Activated effector memory CD4-positive, alpha-beta T cell treated with anti-CD3 and anti-CD28 coated beads, Interleukin-2, amount 50 U/mL, for 16 hours (primary cell): ENCODE measurements at places on chromosomes 7 and 10.

GRCh38 chr7:157731126-157731525 lies 394.3 kb downstream of the DNAJB6 start:
- no peak for DNase-seq

GRCh38 chr7:25659841-25660240 lies 431.6 kb upstream of the NPVF start:
- no peak for DNase-seq

- DNase-seq = no peak
Observed at GRCh38 chr7:71220210-71220695, 88.3 kb downstream of the GALNT17 start.

DNA sequence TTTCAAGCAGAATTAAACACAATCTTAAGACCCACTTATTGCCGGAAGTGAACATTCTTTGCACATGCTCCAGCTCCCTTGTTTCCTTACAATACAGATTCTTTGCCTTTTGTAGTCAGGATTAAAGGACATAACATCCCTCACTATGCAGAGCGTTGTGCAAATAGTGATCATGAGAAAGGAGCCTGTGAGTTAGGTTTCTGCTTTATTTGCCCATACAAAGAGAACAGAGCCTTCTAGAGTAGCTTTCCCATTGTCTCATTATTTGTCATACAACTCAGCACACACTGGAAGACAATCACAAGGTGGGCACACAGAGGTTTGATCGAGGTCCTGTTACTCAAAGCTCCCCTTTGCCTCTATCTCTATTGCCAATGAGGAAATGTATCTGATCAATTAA lies 48.2 kb upstream of the WDR11 start:
- no peak for DNase-seq

DNA sequence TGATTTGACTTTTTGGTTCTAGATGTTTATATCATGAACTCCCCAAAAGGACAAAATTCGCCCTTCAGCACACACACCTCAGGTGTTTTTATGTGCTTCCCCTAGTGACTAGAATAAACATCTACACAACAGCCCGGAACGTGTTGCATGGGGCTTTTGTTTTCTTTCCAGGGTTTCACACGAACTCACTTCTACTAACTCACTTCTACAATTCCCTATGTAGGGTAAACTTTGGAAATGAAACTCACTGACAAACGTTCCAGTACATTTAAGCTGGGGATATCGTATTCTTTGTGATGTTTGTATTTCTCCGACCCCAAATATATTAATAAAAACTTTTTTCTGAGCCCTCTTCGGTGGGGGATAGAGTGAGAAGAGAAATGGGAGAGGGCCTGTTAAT lies 1.4 kb downstream of the TRA2A start:
- DNase-seq = peak; percentile 67

DNA sequence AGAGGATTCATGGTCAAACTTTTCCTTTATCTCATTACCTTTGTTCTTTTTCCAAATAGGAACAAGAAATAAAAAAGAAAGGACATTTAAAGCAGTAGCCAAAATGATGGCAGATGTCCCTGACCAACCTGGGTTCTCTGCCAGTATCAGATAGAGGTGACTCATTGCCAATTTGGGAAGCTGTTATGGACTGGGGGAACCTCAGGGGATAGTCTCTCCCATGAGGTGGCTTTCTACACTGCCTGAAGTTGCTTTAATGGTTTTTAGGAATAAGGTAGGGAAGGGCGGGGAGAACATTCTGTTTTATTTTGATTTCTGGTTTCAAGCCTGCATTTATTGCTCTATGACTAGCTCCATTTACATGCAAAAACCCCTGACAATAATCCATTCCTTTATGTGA lies 457.9 kb upstream of the TPK1 start:
- no peak for DNase-seq

- DNase-seq = no peak
Observed at GRCh38 chr7:26198781-26199169, 1.8 kb downstream of the HNRNPA2B1 start.

DNA sequence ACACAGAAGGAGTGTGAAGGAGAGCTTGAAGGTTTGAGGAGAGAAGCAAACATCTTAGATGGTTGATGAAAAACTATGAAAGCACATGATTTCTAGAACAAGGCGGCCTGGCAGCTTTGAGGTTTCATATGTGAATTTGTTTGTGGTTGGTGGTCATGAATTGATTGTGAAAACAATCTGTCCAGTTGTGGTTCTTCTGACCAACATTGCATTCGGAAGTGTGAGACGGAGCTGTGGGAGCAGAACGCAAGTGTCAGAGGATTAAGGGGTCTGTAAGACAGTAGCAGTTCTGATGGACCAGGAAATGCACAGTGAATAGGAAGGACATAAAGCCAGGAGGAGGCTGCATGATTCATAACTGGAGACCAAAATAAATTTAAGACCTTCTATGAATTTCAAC lies 594.6 kb downstream of the NXPH1 start:
- no peak for DNase-seq

DNA sequence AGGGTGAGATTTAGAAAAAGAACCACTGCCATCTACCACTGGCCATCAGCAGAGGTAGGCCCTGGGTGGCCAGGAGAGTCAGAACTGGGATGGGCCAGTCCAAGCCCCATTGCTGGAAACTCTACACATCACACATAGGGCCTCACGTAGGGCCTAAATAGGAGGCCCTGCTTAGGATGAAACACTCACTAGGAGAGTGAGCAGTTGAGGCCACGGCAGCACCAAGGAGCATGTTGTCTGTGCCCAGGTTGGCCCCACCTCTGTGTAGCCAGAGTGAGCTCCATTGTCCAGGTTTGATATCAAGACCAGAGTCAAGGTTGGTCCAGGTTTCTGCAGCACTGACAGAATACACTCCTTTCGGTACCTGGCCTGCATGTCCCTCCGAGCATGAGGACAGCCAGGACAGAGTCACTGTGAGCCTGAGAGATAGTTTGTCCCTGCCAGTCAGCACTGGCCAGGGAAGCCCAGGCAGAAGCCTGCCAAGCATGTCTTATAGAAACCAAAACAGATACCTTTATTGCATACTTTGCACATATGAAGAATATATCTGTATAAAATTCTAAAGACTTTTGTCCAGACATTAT lies 77.9 kb upstream of the CAMK2B start:
- no peak for DNase-seq

DNA sequence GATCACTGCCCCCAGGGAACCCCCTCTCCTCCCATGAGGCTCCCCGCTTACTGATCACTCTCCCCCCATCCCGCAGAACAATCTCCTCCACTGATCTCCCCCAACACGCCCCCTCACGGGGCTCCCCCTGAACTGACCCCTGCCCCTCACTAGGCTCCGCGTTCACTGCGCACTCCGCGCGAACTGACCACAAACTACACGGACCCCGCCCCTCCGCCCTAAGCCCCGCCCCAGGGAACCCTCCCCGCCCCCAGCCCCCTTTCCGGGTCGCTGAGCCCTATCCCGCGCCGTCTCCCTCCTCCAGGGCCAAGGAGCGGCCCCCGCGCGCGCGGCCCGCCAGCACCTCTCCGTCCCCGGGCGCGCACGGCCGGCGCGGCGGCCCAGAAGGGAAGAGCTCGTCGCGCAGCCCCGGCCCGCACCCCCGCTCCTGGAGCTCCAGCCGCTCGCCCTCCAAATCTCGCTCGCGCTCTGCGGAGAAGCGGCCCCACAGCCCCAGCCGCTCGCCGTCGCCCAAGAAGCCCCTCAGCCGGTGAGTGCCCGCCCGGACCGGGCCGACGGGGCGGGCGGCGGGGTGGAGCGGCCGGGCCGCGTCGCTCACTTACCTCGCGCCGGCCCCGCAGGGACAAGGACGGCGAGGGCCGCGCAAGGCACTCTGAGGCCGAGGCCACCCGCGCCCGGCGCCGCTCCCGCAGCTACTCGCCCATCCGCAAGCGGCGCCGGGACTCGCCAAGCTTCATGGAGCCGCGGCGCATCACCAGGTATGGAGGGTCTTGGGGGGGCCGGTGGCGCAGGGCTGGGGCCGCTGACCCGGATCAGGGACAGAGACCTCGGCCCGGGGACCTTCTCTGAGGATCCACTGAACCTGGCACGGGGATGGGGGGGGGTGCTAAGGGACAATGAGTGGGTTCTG lies 19.9 kb upstream of the HSPB1 start:
- peak; percentile 65 for DNase-seq

DNA sequence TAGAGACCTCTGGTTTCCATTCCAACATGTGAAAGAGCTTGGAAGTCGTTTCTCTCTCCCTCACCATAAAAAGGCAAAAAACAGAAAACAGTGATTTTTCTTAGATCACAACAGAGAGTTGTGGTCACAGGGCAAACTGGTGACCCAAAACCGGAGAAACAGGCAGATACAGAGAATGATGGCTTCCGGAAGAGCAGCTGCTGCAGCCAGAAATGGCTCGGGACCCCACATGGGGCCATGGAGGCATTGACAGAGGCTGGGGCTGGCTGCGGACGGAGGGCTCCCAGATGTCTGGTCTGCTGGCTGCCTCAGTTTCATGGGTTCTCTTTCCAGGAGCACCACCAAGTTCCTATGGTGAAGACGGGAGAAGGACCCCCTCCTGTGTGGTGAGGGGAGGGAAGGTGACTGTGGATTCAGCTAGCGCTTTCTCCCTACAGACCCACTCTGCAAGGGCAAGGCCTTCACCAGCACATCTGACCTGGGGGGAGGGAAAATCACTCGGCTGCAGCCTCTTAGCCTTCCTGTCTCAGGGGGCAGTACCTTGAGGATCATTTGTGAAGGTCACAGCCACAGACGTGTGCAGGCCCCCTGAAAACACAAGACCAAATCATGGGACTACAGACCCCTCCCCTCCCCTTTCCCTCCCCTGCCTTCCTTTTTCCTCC lies 81.4 kb downstream of the WDR37 start:
- no peak for DNase-seq

GRCh38 chr10:43980715-43981114 lies 332.0 kb upstream of the ZNF32 start:
- DNase-seq = no peak

GRCh38 chr10:98257961-98258360 lies 10.0 kb downstream of the LOXL4 start:
- peak; percentile 58 for DNase-seq

GRCh38 chr7:158471716-158472115 lies 115.9 kb downstream of the PTPRN2 start:
- DNase-seq = peak; percentile 14

- DNase-seq = no peak
Observed at GRCh38 chr10:34491678-34492077, 323.4 kb downstream of the PARD3 start.

DNA sequence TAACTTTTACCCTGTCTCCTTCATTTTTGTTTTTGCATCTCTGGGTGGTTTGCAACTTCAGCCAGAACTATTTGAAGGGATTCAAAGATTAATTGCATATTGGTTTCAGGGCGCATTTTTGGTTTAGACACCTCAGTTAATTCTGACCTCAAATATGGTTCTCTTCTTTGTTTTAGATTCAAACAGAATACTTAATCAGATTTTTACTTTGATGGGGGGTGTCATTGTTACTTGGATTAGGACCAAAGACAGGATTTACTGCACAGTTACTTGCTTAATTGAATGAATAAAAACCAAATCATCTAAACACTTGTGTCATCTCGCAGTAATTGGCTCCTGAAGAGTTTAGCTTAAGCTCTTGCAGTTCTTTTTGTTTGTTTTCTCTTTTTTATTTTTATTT lies 100.9 kb downstream of the PHTF2 start:
- DNase-seq = no peak

- no peak for DNase-seq
Observed at GRCh38 chr7:71251706-71252105, 119.8 kb downstream of the GALNT17 start.

DNA sequence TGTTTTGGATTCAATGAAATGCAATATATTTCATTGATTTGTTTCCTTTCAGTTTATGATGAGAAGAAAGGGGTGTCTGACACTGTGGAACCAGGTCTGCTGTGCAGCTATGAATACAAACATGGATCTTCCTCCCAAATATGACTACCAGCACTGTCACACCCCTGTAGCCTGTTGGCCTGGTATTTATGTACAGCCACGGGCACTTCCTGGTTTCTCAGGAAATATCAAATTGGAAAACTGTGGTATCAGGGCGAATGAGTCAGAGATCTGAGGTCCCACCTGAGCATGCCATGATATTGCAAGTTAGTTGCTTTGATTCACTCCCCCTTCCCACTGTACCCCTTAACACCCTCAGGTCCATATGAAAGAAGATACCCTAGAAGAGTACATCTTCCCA lies 87.8 kb downstream of the DNMBP start:
- DNase-seq = no peak

DNA sequence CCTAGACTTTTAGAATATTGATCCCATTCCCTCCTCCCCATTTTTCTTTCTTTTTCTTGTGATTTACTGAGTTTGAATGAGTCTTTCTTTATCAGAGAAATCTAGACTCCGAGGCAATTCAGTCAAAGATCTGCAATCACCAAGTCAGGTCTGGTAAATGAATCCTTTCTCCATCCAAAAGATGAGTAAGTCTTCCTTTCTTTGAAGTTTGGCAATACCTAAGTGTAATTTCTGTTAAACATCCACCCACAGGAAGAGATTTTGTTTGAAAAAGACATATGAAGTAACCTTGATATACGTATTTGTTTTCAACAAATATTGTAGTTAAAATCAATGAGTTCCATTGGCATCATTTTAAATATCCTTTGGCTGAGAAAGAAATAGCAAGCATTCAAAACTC lies 58.3 kb downstream of the SLC39A12 start:
- DNase-seq = no peak

- DNase-seq = no peak
Observed at GRCh38 chr10:13885238-13885990, 298.6 kb downstream of the PRPF18 start.

DNA sequence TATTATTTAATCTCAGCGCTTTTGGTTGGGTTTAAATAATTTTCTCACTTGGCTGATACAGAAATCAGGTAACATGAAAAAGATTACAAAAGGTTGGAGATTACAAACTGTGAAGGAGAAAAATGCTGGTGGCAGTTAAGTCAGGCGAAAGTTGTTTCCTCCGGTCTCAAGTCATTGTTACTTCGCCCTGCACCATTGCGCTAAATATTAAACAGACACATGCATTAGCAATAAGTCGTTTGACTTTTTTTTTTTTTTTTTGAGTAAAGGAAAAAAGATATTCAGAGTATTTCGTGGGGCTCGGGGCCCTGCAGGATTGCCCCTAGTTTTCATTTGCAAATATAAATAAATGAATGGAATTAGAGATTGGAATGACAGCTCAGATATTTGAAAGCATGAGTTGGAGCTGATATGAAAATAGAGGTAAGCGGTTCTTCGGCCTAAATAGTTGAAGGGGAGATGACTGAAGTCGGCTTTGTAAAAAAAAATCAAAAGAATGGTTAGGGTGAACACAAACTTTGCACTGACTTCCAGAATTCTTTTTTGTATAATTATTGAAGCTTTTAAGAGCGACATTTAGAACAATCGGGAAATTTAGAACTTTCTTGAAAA lies 914 bp downstream of the SDHAF3 start:
- DNase-seq = no peak
